ENCODE measurements at places on chromosomes 1 and 21.

DNA sequence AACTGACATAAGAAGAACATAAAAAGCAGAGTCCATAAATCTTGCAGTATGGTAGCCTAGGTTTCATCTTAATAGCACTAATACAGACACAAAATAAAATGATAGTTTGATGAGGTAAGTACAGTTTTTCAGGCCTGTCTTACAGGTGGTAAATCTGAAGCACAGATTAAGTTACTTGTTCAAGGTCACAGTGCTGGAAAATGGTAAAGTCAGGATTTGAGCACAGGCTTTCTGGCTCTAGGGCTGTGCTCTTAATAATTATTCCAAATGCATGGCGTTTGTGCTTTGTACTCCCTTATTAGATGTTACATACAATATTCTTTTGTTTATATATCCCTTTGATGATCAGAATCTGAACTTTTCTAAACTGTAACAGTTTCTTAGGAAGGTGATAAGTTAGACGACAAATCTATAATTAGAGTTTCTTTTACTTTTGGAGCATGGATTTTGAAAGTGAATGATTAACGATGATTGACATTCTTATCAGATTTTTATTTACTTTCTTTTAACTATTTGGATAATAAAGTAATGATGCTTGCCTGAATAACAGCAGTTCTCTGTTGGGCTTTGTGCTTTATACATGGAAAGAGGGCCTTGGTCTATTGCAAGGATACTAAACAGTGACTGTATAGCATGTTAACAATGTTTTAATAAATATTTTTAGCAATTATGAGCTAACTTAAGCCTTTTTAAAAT lies 101.5 kb upstream of the CACYBP start:
- DNase-seq = no peak

- no peak for DNase-seq
These were observed 165.4 kb downstream of the MRPL39 start for GRCh38 chr21:25441835-25442234.

- peak; percentile 68 for DNase-seq
These were observed 84.6 kb downstream of the SYT2 start for GRCh38 chr1:202625416-202626360.

- no peak for DNase-seq
These were observed 148.9 kb downstream of the CASZ1 start for GRCh38 chr1:10647414-10648170.

DNA sequence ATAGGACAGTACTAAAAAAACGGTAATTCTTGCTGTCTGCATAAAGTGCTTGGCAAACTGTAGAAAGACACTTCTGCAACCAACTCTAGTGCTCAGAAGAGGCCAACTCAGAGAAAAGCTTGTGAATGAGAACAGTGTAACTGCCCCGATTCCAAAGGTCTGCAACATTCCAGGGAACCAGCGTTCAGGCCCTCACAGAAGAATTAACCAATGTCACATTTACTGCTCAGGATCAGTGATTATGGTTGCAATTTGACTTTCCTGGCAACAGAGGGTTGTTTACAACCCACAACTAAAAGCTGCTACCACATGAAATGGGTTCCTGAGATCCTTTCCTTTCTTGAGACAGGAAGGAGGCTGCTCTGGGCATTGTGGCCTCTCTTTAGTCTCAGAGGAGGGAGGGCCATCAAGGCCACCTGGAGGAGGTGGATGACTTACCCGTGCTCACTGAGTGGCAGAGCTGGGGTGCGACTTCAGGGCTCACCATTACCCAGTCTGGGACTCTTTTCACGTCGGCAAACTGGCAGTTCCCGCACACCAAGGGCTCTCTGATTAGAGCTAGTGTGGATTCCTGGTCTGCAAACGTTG lies 15.3 kb downstream of the SRSF4 start:
- no peak for DNase-seq

DNA sequence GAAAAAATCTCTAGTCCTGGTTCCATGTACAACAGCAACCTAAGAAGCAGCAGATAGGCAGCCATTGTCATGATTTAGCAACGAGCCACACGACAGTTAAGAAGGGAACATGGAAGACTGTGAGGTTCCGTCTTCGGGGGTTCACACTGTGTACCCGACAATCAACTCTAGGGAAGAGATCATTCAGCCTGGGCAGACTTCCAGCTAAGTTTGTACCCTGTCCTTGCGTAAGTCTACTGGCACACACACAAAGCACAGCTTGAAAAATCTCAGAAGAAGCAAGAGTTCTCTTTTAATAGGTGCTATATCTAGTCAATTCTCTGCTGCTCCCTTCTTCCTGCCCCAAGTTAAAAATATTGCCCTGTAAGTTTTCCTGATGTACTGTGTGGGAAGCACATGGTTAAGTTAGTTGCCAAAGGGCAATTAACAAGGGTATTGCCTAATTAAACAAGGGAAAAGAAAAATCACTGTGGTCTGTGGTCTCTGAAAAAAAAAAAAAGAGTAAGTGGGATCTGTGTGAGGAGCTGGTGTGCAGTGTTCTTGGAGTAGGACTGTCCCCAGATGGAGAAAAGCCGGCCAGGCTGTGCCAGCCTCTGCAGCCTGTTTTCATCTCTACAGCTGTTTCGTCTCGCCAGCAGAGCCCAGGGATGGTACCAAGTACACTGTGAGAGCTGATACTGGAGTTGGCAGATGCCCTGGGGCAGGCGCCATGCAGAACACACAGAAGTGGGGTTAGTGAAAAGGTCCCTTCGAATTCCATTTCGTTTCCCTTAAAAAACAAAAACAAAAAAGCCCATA lies 6.4 kb upstream of the MYBPHL start:
- no peak for DNase-seq

GRCh38 chr1:26121854-26122773 lies 10.5 kb downstream of the PDIK1L start:
- DNase-seq = peak; percentile 37

- DNase-seq = no peak
These were observed 17.8 kb downstream of the SCAF4 start for GRCh38 chr21:31713973-31714740.

- DNase-seq = no peak
These were observed 16.4 kb downstream of the ATP1A2 start for GRCh38 chr1:160131803-160132565.

DNA sequence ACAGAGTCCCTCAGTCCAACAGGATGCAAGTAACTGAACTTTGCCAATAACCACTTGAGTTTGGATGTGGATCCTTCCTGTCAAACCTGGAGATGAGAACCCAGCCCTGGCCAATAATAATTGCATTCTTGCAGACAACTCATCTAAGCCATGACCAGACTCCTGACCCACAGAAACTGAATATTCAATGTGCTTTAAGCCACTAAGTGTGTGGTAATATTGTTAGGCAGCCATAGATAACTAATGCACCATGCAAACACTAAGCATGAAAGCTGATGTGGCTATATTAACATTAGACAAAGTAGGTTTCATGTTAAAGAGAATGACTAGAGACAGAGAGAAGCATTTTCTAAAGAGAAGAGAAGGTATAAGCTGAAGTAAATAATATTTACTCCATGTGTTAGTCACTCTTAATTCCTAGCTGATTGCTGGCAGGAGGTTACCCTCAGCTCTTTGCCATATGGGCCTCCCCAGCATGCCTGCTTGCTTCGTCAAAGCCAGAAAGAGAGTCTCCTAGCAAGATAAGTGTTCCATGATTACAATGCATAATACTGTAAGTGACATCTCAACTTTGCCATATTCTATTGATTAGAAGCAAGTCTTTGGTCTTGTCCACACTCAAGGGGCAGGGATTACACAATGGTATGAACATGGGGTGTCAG lies 276.4 kb upstream of the PLXNA2 start:
- DNase-seq = no peak

- no peak for DNase-seq
These were observed 34.9 kb downstream of the UBASH3A start for GRCh38 chr21:42438316-42439205.

GRCh38 chr1:160216301-160216700 lies 11.1 kb downstream of the PEA15 start:
- no peak for DNase-seq

DNA sequence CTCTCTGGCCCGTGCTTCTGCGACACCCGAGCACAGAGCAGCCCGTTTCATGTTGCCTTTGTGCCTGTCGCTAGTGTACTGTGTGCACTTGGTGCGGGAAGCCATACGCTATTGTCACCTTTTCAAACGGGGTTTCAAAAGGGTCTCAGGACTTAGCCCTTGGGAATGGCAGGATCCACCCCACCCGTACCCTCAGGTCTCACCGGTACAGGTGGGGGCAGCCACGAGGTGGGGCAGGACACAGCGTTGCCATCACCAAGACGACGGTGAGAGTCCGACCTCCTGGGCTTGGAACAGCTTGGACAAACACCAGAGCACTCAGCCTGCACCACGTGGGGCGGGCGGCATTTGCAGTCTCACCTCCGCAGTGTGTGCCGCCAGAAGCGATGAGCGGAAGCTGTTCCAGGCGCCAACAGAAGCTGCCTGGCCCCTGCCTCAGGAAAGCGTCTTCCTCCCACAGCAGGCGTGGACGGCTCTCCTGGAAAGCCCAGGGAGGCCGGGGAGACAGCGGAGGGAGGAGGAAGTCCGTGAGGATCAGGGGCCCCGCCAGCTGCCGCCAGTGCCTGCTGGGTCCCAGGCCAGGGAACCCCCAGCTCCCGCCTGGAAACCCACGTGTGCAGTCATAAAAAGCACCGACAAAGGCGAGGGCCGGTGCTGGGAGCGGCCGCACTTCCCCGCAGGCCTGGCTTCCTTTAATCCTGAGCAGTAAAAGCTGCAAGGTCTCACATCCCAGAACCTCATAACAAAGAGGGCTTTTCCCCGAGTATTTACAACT lies 131.3 kb upstream of the ARHGEF16 start:
- no peak for DNase-seq

- no peak for DNase-seq
These were observed 3.2 kb upstream of the PRDM16 start for GRCh38 chr1:3065797-3066196.

GRCh38 chr1:13587256-13588030 lies 3.8 kb downstream of the PDPN start:
- DNase-seq = peak; percentile 36

DNA sequence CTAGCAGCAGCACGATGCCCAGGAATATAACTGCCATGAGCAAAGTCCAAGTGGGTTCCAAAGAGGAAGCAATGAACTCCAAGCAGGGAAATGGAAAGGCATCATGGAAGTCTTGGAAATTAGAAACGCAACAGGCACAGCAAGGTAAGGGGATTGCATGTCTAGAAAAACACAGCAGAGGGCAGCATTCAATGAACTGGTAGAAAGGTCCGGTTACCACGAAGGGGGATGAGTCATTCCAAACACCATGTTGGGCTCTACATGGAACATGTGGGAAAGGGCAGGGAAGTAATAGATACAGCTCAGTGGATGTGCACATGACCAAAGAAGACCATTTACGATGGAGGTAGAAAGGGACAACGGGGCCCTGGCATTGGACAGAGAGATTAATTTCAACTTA lies 36.4 kb downstream of the RXRG start:
- DNase-seq = peak; percentile 24

DNA sequence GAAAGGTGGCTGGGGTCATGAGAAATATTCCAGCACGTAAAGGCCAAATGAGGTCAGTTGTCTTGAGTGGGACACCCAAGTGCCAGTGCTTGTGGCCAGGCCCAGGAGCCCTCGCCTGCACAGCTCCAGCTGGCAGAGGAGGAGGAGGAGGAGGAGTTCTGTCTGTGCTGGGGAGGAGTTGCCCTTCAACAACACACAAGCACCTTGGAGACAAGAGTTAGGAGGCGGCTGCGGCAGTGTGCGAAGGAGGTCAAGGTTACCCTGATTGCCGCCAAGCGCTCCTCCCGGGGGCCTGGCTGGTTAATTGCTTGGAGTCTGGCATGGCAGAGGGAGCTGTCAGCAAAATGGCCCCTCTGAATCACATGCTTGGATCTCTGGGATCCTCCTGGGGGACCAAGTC lies 45.1 kb downstream of the GRIK3 start:
- no peak for DNase-seq

GRCh38 chr1:110548381-110548780 lies 29.4 kb upstream of the KCNA10 start:
- peak; percentile 43 for DNase-seq

- no peak for DNase-seq
These were observed 96.5 kb downstream of the ATP1B1 start for GRCh38 chr1:169202791-169203665.

- no peak for DNase-seq
These were observed 3.4 kb upstream of the CMPK1 start for GRCh38 chr1:47330212-47330611.

DNA sequence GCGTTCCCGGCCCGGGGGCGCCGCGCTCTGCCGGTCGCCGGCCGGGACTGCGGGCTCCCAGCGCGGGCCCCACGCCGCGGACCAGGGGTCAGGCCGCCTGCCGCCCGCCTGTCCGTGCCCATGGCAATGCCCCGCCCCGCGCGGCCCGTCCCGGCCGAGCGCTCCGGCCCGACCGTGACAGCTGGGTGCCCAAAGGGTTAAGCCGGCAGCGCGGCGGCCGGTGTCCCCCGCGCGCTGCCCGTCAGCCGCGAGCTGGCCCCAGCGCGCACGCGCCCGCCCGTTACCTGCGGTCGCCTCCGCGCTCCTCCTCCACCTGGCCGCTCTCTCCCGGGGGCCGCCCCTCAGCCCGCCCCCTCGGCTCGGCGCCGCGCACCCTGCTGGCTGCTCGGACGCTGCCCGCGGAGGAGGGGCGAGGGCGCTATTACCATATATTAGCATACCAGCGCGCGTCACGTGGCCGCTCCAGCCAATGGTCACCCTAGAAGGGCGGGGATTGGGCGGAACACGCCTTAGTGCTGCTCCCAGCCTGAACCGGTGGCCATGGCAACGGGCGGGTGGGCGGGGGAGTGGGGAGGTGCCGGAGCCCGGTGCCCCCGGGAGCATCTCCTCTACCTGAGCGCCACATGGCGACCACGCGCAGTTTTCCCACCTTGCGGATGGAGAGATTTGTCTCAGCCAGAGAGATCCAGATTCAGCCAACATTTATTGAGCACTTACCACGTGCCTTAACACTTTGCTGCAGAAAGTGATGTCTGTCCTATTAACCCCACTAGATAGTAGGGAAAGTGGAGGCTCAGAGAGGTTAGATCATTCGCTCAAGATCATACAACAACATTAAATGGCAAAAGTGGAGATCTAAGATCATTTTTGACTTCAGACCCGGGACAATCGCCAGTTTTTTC lies at the start of gene PHC2:
PHC2 (minus strand) TSS at position 404 of the 902 bp plus-strand sequence. CDS start 55,556 bp downstream, outside the sequence.
- peak; percentile 90 for DNase-seq

DNA sequence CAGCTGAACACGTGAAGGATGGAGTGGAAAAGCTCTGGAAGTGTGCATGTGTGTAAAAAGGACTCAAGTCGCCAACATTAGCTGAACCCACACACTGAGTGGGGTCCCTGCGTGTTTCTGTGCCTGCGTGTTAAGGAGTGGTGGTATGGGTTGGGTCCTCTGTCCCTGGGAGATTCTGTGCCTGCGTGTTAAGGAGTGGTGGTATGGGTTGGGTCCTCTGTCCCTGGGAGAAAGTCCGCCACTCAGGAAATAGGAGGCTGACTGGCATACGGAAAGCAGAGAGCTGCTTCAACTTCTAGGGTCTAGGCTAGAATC lies 7.0 kb upstream of the SOX13 start:
- no peak for DNase-seq

GRCh38 chr1:242824435-242824834 lies 299.9 kb upstream of the PLD5 start:
- no peak for DNase-seq

GRCh38 chr1:30659702-30660101 lies 63.7 kb downstream of the MATN1 start:
- no peak for DNase-seq
